ENCODE measurements at places on chromosomes 2 and 18.

GRCh38 chr18:10353791-10354190 lies 100.6 kb upstream of the APCDD1 start:
- DNase-seq, result peak; percentile 38

GRCh38 chr2:178756843-178757242 lies 50.4 kb downstream of the TTN start:
- no peak for DNase-seq

- DNase-seq, result no peak
Observed at GRCh38 chr2:59339121-59339836, 1098.2 kb upstream of the FANCL start.

GRCh38 chr2:96148410-96149217 lies 3.4 kb upstream of the DUSP2 start:
- peak; percentile 89 for DNase-seq

DNA sequence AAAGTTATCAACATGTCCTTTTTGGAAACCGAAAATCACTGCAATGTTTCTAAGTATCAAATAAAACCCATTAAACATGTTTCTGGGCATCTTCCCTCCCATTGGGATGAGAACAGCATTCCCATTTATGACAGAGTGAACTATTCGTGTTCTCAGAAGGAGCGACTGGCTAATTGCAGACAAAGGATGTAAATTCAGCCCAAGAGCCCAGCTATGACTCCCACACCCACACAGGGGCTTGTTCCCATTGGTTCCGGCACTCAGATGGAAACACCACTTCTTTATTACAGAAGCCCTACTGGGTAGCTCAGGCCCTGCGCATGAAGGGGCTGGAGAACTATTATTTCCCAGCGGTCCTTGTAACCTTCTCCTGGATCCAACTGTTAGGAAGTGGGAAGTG lies 16.6 kb upstream of the NPAS2 start:
- no peak for DNase-seq
